NCI-H1436 (cell line): ENCODE measurements at places on chromosomes 6 and 20.
A peak's percentile ranks its signal among the peaks of the same experiment; 100 is the strongest.

DNA sequence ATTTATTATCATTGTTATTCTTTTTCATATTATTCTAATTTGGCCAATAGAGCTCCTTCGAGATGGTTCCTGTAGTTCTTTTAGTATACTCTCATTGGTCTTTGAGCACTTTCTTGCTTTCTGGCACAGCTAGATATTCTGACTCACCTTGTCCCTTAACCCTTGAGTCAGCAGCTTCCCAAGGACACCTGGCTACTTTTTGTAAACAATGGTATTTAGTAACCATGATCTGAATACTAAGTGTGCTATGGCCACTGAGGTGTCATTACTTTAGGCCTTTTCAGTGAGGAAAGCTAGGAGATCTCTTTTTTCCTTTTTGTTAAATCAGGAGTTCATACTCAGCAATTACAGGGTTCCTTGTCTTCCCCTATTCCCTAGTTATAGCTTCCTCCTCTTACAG lies 126.5 kb upstream of the CITED2 start:
- no peak for DNase-seq

- DNase-seq, result no peak
These were observed 175.7 kb upstream of the AKAP12 start for GRCh38 chr6:151063842-151064647.

- peak; percentile 1 for DNase-seq
These were observed 19.0 kb downstream of the REM1 start for GRCh38 chr20:31494131-31494530.

DNA sequence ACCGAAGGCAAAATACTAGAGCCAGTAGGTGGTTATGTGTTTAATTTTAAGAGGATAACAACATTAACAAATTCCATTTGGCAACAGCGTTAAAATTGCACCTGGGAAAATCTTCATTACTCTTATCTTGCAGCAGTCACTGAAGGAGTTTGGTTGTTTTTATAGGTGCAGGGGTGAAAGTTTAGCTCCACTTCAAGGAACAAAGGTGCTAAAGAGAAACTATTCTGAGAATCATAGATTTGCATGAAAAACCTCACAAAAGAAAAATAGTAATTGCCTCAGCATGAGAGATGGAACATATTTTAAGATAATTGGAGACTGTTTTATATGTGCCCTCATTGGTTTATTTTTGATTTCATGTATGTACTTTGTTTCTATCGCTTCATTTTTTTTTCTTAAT lies 444.4 kb downstream of the UTRN start:
- no peak for DNase-seq

DNA sequence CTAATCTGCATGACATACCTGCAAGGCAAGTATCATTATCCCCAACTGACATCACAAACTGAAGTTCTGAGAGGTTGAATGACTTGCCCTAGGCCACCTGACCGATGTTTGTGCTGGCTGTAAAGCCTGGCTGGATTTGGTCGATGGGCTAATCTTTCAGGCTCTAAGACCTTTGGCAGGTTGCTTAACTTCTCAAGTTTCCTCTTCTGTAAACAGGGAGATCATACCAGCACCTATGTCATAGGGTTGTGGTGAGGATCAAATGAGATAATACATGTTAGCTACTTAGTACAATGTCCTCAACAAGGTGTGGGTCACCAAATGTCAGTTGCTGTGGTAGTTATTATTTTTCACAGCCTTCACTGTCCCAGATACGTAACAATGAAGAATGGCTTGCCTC lies 14.2 kb downstream of the ANKRD66 start:
- no peak for DNase-seq
